RWPE1 (cell line): ENCODE measurements at places on chromosomes 7 and 10.

- no peak for DNase-seq
Measured at GRCh38 chr10:131513901-131514300, 202.4 kb upstream of the TCERG1L start.

- no peak for DNase-seq
Measured at GRCh38 chr10:29482591-29483431, 152.0 kb downstream of the SVIL start.

DNA sequence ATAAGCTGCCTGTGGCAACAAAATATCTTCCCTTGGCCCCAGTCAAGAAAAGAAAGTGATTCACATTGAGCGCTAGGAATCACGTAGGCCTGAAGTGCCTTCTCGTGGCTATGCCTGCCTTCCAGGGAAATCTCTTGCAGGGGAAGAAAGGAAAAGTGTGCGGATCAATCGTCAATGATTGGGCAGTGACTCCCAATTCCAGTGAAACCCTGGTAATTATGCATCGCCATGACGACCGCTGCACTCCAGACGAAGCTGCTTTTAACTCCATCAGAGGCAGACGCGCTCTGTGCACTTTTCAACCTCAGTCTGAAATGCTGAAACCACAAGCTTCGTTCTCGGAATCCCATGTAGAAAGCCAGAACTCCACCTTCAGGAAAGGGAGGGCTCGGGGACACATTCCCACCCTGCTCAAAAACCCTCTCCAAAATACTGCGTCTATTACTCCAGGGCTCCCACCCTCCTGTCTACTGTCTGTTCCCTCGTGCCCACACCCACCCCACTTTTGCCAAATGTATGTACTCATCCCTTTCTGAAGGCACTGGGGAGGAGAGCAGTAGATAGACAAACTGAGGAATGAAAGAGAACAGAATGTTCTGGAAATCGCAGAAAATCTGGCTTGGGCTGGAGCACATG, 24.2 kb upstream of the PRKAG2 start:
- no peak for DNase-seq

- DNase-seq = no peak
Measured at GRCh38 chr7:97117035-97117371, 495 bp upstream of the SDHAF3 start.

GRCh38 chr10:12465385-12466136, 116.2 kb downstream of the CAMK1D start:
- DNase-seq = no peak

- DNase-seq = no peak
Measured at GRCh38 chr10:75347186-75347585, 54.4 kb downstream of the ZNF503 start.

DNA sequence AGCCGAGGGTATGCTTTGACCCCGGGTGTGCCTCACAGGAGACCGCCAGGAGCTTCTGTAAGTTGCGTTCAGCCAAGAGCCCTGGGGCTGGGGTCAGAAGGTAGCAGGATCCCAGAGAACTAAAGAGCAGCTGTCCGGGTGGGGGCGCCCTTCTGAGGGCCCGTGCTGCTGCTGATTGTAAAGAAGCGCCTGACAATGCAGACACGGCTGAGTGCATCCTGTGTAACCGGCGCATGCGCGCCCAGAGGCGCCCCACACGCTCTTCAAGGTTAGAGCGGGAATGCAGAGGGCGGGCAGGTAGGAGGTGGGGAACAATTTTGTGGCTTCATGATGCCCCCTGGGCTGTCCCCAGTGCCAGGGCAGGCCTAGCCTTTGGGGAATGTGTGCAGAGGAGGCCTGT, 210.2 kb upstream of the CTBP2 start:
- no peak for DNase-seq

GRCh38 chr7:128874140-128875031, 11.7 kb downstream of the ATP6V1F start:
- no peak for DNase-seq

GRCh38 chr10:24751716-24752115, 28.0 kb upstream of the ARHGAP21 start:
- DNase-seq = no peak

DNA sequence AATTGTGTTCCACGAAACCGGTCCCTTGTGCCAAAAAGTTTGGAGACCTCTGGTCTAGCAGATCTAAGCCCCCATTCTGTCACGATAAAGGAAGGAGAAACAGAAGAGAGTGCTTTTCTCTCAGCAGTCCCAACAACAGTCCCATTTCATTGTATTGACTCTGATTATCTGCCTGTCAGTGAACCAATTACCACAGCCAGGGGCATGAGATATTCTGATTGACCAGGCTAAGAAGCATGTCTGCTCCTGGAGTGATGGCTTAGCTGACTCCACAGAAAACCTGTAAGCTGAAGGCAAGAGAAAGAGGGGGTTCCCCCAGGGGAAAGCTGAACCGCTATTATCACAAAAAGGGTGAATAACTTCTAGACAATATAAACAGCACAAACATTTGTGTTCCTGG, 765.4 kb downstream of the SORCS1 start:
- no peak for DNase-seq

DNA sequence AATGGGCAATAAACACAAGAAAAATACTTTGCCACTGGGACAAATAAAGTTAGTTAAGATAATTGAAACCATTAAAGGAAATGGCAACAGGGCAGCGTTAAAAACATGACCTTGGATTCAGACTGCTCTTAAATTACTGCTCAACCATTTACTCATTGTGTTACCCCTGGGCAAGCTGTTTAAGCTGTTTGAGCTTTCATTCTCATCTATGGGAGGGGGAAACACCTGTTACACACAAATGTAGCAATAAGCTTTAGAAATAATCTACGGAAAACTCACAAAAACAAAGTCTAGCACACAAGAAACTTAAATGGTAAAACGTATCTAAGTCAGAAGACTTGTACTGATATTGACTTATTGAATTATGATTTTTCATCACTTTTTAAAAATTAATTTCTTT, 137.1 kb downstream of the KMT2E start:
- DNase-seq = no peak

DNA sequence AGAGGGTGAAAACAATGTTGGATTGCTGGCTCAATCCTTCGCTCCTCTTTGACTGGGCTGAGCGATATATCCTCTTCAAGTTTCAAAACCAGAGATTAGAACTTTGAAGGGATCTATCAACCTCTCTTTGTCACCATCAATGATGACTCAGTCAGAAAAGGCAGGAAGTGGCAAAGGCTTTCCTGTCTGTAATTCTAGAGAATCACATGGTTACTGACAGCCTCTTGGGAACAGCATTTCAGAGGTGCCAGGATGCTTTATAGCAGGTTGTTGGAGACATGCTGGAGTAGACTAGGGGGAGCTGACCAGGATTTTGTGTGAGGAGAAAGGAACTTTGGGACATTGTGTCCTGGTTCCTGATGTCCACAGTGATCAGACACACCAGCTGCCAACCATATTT, 81.3 kb downstream of the PRKCQ start:
- no peak for DNase-seq

- DNase-seq = no peak
Measured at GRCh38 chr7:4882169-4883032, 1.1 kb downstream of the RADIL start.

DNA sequence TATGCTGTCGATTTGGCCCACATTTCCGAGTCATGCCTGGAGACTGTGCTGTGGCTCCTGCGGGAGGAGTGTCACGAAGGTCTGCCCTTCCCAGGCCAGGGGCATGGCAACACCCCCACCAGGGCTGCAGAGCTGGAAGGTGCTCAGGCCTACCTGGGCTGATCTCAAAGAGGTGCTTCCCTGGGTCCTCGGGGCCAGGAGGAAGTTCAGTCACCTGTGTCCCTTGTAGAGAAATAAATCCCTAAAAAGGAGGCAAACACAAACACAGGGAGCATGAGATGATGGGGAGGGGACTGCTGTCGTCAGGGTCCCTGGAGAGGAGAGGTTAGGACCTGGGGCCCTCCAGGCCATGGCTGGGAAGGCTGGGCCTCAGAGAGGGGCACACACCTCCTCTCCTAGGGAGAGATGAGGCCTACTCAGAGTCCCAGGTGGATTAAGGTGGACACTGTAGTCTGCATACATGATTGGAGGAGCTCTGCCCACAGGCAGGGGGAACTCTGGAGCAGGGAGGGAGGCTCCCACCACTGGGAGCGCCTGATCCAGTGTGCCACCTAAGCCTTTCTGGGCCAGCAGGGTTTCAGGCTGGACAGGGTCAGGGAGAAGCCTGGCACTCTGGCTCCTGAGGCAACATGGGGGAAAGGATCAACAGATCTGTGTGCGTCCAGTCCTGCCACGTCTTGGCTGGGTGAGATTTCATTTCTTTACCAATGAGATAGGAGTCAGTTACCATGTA, 49.4 kb downstream of the ARHGAP22 start:
- no peak for DNase-seq

GRCh38 chr7:114107522-114107921, 188.7 kb upstream of the PPP1R3A start:
- no peak for DNase-seq

- DNase-seq = no peak
Measured at GRCh38 chr10:22228167-22228938, 10.5 kb upstream of the EBLN1 start.

DNA sequence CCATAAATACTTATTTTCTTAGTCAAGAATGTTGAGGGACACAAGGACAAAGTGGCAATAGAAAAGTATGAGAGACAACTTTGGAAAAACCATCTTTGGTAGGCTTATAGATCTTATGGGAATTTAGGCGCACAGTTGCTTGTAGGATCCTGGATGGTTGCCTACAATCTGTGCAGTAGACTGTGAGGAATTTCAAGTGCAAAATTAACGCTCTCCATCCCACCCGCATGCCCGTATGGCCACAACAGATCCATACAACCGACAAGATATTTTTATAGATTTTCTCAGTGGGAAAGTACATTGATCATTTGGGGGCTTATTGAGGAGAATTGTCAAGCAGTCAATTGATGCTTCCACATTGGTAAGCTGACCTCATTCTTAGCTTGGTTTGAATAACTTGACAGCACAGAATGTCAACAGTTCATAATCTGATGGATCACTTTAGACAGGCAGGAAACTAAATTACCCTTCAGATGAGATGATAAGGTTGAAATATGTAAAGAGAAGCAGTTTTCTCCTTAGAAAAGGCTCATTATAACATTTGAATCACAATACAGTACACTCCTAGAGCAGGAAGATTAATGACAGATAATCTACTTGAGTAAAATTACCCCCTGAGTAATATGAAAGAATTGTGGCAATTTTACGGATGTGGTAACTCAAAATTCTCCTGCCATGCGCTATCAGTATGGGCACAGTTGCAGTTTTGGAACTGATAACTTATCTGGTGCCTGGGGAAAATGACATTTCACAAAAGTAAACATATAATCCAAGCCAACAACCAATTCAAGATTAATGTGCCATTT, 479.7 kb downstream of the KIF20B start:
- no peak for DNase-seq

DNA sequence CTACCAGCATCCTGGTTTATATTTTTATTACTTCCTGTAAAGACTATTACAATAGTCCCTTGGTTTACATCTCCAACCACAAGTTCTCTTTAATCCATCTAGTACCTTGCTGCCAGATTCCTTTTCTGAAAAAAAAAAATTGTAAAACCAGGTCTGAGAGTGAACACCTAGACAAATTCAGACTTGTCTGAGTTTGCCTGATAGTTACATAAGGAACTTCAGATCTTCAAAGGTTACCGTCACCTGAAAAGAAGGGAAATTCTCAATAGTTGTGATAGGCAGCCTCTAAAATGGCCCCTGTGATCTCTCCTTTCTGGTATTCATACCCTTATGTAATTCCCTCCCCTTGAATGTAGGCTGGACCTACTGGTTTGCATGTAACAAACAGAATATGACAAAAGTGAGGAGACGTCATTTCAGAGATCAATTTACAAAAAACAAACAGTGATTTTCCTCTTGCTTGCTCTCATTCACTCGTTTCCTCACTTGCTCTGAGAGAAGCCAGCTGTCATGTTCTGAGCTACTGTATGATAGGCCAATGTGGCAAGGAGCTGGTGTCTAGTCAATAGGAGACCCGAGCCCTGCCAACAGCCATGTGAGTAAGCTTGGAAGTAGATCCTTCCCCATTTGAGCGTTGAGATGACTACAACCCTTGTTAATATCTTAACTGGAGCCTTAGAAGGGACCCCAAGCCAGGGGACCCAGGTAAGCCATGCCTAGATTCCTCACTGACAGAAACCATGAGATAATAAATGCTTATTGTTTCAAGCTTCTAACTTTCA, 110.9 kb upstream of the LSM8 start:
- DNase-seq = peak; percentile 32

DNA sequence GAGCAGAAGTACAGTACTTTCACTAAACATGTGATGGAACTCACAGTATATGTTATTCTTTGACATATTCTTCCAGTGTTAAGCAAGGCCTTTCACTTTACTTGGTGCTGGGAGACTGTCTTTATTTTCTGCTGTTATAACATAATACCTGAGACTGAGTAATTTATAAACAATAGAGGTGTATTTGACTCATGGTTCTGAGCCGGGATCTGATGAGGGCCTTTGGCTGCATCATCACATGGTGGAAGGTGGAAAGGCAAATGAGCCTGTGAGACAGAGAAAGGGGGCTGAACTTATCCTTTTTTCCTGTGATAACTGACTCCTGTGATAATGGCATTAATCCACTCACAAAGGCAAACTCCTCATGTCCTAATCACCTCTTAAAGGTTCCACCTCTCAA, 1.4 kb downstream of the SUPV3L1 start:
- no peak for DNase-seq

DNA sequence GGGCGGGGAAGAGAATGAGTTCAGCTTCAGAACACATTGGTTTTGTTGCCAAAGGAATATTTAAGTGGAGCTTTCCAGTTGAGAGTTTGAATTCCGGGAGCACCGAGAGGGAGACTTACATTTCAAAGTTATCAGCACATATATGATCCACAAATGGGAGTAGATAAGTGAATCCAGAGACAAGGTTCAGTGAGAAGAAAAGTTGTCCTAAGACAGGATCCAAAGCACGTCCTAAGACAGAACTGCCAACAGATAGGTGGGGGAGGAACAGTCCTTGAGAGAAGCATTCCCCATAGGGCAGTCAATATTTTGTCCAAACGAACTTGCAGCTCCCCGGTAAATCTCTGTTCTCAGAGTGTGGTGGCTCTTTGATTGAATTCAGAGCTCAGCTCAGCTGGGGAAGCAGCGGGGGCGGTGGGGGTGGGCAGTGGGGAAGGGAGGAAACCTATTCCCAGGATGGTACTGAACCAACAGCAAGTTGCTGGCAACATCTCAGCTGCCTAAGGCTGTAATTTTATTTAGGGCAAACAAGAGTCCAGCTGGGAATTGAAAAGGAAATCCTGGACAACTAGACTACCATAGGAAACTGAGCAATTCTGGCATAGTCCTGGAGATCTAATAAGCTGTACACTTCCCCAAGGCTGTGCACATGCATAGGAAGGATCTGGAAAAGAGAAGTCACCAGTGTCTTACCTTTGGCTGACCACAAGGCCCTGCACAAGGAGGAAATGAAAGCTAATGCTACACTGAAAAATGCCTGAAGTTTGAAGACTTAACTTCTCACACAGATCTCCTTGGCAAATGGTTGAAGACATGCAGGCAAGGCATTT, 94.2 kb upstream of the CXCL12 start:
- no peak for DNase-seq
